ENCODE measurements at places on chromosomes 5 and 9. TPM values are rescaled to one million over a fixed set of nuclear protein-coding genes. Genes with fewer than 3 reads are reported as not detected.

DNA sequence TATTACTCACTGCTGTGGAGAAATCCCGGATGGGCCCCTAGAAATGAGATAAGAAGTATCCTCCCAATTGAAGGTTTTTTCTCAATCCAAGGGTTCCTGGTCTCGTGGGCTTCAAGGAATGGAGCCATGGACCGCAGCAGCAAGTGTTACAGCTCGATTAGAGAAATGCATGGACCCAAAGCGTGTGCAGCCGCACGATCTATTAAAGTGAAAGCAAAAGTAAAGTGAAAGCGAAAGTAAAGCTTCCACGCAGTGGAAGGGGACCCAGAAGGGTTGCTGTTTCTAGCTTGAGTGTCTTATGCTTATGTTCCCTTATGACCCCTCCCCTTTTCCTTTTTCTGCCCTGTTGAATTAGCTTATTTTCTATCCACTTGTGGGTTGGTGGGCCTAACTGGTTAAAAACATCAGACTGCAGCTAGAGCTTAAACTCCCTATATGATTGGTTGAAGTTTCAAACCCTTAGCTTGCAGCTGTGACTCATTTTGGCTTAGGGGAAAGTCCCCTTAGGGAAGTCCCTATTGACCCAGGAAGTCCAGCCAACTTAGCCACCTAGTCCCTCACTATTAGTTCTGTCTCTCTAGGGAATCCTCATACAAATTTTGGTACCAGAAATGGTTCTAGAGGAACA is 1111.8 kb downstream of the TAF11L14 start:
- no peak for DNase-seq

Gene RFX3
- total RNA-seq = 11.8 TPM

DNA sequence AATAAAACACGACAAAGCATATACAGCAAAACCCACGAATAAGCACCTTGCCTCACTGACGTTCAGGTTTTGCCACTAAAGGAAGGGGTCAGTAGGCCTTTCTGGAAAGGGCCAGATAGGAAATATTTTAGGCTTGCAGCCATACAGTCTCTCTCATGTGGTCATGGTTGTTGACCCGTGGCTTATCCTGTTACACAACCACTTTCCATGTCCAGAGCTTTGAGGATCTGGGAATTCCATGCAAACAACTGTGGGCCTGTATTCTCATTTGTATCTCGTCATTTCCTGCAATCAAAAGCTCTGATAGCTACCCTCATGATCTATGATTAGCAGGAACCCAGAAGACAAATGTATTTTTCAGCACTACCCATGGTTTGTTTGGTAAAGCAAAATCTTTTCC is 108.3 kb downstream of the DRD1 start:
- no peak for DNase-seq

Gene LURAP1L
- 14.5 TPM for total RNA-seq

Gene PCDHB2
- total RNA-seq = 3.4 TPM

Gene ZNG1E
- 42.0 TPM for total RNA-seq

- DNase-seq = no peak
Measured at GRCh38 chr5:137273511-137273910, 225.6 kb downstream of the SPOCK1 start.

- DNase-seq = no peak
Measured at GRCh38 chr5:139456776-139457175, 5.8 kb downstream of the ECSCR start.

Gene NR4A3
- total RNA-seq = 23.3 TPM

Gene FAM221B
- not detected for total RNA-seq

DNA sequence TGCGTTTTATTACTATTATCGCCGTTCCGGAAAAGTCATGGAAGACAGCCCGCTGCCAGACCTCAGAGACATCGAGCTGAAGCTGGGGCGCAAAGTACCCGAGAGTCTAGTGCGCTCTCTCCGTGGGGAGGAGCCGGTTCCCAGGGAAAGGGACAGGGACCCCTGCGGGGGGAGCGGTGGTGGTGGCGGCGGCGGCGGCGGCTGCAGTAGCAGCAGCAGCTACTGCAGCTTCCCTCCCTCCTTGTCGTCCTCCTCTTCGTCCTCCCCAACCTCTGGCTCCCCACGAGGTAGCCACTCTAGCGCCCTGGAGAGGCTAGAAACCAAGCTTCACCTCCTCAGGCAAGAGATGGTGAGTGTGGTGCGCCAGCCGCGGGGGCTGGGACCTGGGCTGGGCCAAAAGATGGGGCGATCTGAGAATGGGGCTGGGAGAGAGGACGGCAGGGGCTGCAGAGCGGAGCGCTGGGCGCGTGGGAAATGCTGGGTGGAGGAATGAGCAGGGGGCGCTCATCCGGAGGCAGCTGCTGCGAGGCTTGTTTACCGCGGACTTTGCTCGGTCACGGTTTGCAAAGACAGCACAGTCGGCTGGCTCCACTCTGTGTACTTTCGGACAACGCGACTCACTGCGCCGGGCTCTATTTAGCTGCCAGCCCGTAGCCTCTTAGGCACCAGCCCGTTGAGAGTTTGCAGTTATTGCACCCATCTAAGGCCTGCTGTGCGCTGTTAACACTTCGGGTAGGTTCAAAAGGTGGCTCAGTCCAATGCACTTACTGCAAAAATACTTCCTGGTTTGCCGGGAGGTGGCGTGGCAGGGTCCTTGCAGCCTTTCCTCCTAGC is 1.1 kb downstream of the LURAP1L start:
- DNase-seq = peak; percentile 96

Gene SLCO6A1
- not detected for total RNA-seq

DNA sequence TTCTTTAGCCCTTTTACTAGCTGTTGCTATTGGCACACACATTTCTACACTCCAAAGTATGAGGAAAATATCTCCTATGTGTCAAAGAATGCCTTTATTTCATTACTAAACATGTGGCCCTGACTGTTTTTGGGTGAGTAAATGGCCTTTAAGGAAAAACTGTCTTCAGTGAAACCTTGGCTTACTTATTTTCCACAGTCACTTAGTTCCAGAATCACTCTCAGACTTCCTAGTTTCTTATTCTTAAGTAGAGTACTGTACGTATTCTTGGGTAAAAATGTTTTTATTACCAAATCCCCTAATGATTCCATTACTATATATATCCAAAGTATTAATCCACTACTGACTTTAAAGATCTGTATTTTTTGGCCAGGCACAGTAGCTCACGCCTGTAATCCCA is 27.5 kb downstream of the ERP44 start:
- no peak for DNase-seq

DNA sequence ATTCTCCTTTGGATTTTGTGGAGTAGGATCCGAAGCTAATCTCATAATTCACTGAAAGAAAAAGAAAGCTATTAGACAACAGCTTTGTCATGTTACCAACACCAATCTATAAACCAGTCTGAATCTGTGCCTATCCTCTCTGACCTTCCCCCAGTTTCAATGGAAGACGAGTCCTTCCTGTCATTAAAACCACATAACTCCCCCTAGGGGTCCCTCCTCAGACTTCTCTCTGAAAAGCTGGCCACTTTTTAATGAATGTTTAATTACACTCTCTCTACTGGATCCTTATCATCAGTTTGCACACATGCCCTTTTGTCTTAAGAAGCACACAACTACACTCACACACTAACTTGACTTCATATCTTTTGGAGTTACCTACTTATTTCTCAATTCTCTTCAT is 98.0 kb upstream of the TSLP start:
- DNase-seq = no peak

GRCh38 chr9:133552236-133552635 is 17.7 kb downstream of the ADAMTSL2 start:
- no peak for DNase-seq

Gene PCDHA9
- total RNA-seq = 0.25 TPM

- no peak for DNase-seq
Measured at GRCh38 chr9:120363697-120364096, 216.3 kb downstream of the CDK5RAP2 start.

Gene LPAR1
- 83.0 TPM for total RNA-seq

DNA sequence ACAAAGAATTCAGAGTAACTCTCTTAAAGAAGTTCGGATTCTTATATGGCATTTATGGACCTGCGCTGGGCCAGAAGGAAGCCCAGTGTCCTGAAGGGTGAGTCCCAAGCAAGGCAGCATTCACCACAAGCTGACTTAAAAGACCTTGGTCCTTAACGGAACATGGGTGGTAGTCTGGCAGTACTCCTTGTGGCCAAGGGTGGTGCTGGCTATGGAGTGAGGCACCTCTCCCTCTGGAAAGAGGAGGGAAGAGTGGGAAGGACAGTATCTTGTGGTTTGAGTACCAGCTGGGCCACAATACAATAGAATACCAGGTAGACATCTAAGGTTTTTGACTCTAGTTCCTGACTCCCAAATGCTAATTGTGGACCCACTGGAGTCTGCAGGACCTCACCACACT is 425.7 kb upstream of the CYLC2 start:
- no peak for DNase-seq

Gene HINT1
- total RNA-seq = 161 TPM

GRCh38 chr5:39177631-39177964 is 41.8 kb downstream of the FYB1 start:
- no peak for DNase-seq

DNA sequence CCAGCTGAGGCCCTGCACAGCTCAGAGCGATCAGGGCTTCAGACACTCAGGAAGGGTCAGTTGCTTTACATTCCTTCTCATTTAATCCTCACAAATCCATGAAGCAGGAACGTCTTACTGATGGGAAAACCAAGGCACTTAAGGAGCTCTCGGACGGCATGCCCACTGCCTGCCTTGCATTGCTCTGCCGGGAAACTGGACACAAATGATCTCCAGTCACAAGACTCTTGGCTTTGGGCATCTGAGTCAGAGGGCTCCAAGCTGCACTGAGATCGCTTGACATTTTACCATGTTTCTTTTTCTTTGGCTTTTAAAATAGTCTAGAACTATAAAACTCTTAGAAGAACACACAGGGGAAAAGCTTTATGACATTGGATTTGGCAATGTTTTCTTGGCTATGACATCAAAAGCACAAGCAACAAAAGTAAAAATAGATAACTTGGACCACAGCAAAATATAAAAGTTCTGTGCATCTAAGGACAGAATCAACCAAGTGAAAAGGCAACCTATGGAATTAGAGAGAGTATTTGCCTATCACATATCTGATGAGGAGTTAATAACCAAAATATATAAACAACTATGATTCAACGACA is 43.6 kb upstream of the HRH2 start:
- no peak for DNase-seq

DNA sequence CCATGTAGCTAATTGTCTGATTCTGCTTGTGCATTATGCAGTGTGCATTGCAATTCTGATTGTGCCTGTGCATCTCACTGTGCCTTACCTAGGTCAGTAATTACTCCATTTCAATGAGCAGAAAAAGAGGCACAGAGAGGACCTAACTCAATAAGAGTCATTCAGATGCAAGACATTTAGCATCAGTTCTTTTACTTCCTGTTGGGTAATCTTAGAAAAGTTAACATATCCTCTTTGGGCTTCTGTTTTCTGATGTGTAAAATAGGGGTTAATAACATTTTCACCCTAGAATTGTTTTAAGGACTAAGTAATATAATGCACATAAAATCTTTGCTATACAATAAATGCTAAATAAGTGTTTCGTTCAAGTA is 7.0 kb upstream of the DCTN4 start:
- DNase-seq = no peak

GRCh38 chr9:34628656-34629490 is at the start of gene ARID3C:
ARID3C (minus strand) TSS chr9:34629066; CDS start chr9:34628014, 1,052 bp downstream.
- DNase-seq = no peak

Gene AJM1
- 1.2 TPM for total RNA-seq

Gene SLC25A2
- not detected for total RNA-seq

DNA sequence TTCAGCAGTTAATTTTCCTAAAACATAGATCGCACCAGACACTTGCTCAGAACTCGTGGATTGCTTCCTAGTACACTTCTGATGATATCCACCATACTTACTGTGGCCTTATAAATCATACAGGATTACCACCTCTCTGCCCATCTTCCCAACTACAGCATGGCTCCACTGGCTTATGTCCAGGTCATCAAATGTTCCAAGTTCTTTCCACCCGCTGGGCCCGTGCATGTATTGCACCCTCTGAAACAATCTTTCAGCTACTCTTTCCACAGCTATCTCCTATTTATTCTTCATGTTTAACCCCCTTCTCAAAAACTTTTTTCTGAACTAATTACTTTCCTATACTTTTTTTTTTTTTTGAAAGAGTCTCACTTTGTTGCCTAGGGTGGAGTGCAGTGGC is 18.5 kb downstream of the FBXW2 start:
- no peak for DNase-seq

GRCh38 chr5:150299571-150300327 is 3.0 kb downstream of the ARSI start:
- no peak for DNase-seq

Gene MED22
- 32.9 TPM for total RNA-seq

Gene SARDH
- total RNA-seq = 2.0 TPM

Gene OR1J2
- total RNA-seq = not detected

DNA sequence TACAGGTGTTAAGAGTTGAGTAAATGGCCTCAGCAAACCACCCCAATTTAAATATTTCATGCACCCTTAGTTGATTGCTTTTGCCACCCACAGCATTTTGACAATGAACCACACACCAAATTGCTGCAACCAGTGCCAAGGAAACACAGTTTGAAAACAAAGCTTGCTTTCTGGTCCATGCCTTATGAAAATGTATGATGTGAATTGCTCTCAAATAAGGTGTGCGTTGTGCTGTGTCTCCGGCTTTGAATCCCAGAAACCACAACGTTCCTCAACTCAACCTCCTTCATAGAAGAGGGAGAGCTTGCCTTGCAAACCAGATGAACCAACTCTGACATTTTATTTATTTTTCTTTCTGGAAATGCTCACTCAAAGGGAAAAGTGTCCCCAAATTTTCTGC is 762.7 kb downstream of the TLE1 start:
- DNase-seq = no peak

Gene PCDHGA1
- not detected for total RNA-seq

GRCh38 chr5:14560091-14560595 is 21.4 kb upstream of the OTULINL start:
- DNase-seq = no peak

- no peak for DNase-seq
Measured at GRCh38 chr5:58380655-58381054, 79.2 kb downstream of the PLK2 start.

DNA sequence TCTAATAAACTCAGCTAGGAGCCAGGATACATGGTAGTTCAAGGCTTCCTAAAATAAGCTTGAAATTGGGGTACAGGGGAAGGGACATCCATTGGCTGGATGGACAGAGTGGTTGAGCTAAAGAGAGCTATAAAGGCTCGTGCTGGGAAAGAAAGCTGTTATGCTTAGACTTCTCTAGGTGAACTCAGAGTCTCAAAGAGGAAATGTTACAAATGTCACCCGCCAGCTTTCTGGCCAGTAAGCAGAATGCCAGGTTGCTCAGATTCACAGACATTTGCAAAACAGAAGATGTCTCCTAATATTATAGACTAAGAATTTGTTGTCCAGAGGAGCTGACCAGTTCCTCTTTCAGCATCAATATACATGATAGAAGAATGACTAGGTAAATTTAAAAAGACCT is 30.6 kb downstream of the STOM start:
- no peak for DNase-seq

- DNase-seq = no peak
Measured at GRCh38 chr9:75671354-75671753, 219.1 kb upstream of the PCSK5 start.

Gene DMGDH
- 4.2 TPM for total RNA-seq

Gene CKMT2
- 3.4 TPM for total RNA-seq

DNA sequence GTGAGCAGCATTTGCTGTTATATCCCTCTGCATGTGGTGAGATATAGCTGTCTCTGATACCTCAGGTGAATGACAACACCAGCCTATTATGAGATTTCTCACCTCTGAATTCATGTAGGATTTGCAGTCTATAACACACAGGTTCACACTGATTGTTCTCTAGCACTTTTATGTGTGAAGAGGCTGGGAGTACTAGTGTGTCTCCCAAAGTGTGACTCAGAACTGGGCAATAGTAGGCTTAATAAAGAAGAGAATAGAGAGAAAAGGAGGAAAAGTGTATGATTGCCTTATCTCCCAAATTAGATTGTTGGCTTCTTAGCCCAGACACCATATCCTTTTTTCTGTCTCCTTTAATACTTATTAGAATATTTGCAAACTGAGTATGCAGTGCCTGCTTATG is 232.0 kb downstream of the PJA2 start:
- DNase-seq = no peak

All from vagina (tissue), 2 donors.